ENCODE measurements at places on chromosomes 4 and X.

GRCh38 chr4:74926007-74926406, 6.9 kb upstream of the PARM1 start:
- no peak for DNase-seq

- DNase-seq, result no peak
These were observed 7.9 kb upstream of the PSAPL1 start for GRCh38 chr4:7442574-7443162.

DNA sequence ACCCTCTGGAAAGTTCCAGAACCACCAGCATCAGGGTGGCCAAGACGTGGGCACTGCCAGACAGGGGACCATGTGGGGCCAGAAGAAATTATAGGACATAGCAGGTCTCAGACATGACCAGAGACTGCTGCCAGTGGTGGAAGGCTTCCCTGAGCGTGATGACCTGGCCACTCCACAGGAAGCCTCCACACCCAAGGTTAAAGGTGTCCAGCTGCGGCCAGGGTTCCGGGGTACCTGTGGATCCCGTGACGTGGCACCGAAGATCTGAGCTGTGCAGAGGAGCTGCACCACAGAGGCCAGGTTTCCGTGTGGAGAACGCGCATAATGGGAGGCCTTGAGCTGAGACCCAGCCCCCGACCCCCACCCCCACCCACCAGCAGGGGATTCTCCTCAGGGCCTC, 16.4 kb upstream of the CTBP1 start:
- DNase-seq, result no peak

DNA sequence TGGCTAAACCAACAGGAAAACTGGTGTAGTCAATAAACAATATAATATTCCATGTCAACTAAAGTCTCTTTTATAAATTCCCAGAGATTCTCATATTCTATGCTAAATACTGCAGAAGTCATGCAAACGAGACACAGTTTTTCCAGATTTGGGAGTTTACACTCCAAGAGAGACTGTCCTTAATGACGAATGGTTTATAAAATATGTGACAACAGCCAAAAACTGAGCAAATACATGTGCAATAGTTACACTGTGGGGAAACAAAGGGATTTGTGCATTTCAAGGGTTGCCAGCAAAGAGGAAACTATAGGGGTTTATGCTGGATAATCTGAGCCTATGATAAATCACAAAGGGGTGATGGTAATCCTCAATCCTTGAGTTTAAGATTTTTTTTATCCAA, 75.7 kb downstream of the GPC4 start:
- DNase-seq, result no peak

DNA sequence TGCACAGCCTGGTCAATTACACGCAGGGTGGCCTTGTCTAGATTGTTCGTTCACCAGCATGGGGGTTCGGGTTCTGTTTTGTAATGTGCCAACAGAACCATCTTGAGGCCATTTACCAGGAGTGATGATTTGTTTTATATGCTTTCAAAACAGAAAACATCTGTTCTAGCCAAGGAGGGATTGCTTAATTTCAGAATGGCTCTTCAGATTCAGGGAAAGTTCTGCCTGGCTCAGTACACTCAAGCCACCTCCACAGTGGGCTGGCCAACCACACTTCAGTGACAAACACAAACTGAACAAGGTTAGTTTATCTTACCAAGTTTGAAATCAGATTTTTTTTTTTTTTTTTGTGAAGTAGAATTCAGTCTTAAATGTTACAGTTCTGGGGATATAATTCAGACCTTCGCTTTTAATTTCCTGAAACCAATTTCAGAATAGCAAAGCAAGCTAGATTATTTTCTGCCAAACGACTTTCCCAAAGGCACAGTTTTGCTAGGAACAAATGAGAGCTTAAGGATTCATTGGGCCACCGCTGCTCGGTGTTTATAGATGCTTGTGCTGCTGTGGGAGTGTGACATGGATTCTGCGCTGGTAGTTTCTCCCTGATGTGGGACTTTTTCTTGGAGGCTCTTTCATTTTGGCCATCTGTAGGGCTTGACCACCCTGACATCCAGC, 23.4 kb downstream of the SMS start:
- no peak for DNase-seq
